Anterior cingulate cortex (tissue), 58 donors: ENCODE measurements at places on chromosomes 6 and 20.

DNA sequence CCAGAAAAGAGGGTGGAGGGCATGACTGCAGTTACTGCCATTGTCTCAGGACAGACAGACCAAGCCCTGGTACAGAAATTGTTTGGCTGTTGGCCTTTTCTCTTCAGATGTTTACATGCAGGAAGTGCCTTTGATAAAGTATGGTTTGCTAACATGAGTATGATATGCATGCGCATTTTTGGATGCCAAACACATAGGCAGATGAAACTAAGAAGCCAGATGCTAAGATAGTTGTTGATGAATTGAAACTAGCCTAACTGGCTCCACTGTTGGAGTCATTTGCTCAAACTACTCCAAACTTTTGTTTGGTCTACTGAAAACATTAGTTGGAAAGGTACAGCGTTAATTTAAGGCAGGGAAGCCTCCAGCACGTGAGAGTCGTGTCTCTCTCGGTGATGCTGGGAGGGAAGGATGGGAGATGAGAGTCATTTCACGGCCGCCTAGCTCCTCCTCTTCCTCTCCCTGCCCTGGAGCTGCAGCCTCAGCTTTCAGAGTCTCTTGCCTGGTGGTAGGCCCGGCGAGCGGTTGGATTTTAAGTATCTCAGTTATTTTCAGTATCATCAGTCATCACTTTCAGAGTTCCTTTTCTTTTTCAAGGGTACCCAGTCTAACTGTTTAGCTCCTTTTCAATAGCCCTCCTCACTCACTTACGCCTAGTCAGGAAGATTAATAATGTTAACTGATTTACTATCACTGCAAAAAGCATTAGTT lies 29.7 kb downstream of the RREB1 start:
- DNase-seq, result no peak

GRCh38 chr6:63269470-63269869 lies 50.3 kb downstream of the LGSN start:
- no peak for DNase-seq

- no peak for DNase-seq
Observed at GRCh38 chr6:88266126-88266525, 100.0 kb upstream of the CNR1 start.

DNA sequence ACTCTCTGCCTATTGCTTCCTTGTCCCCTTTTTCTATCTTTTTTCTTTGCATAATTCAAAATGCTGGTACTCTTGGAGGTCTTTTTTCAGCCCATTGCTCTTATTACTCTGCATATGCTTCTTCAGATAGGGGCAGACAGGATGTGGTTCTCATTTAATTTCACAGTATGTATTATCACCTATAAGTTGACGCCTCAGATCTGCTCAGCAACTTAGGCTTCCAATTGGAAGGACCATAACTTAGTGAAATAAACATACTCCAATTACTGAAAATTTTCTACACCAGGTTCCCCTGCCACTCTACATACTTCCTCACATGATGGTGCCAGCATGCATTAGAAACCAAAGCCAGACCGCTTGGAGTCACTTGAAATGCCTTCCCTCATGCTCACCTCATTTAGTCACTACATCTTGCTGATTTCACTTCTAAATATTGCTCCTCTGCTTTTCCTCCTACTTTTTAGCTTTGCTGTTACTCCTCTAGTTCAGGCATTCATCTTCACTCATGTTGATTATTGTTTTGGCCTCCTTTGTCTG lies 34.5 kb upstream of the AHI1 start:
- DNase-seq, result no peak

DNA sequence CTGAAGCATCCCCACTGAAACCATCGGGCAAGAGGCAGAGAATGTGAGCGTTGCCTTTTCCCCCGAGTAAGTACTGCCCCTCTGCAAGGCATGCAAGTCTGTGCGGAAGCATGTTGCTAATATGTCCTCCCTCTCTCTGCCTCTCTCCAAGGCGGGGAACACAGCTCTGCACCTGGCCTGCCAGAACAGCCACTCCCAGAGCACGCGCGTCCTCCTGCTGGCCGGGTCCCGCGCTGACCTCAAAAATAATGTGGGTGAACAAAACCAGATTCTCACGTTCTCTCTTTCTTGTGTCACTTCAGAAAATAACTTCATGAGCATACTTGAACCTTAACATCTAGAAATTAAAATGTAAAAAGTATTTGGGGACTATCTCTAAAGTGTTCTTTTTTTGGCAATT lies 26.4 kb downstream of the LYRM2 start:
- no peak for DNase-seq

- no peak for DNase-seq
Observed at GRCh38 chr6:39821046-39821740, 29.0 kb downstream of the DAAM2 start.

GRCh38 chr20:58959652-58960051 lies 21.4 kb upstream of the NELFCD start:
- no peak for DNase-seq

DNA sequence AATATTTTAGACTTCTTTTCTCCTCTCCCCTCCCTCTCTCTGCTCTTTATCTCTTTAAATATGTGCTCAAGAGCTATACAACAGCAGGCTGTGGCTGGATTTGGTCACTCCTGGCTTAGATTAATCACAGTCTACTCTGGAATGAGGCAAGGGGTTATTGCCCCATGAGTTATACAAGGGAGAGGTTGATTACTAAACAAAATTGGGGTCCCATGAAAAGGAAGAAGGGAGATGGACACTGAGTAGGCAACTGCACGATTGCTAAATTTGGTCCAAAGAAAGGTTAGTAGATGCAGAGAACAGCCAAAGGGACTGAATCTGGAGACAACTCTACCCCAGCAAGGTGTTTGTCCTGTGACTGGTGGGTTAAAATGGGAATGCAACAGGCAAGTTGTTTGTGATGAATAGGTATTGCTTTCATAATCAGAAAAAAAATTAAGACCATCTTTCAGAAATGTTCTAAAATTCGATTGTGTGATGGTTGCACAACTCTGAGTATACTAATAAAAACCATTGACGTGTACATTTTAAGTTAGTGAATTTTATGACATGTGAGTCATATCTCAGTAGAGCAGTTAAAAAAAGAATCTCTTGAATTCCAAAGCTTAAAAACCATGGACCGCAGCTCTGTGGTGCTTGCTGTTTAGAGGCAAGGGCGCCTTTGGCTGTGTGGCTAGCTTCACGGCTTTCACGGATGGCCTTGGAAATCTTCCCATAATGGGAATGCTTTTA lies 57.1 kb downstream of the KIZ start:
- DNase-seq, result no peak

DNA sequence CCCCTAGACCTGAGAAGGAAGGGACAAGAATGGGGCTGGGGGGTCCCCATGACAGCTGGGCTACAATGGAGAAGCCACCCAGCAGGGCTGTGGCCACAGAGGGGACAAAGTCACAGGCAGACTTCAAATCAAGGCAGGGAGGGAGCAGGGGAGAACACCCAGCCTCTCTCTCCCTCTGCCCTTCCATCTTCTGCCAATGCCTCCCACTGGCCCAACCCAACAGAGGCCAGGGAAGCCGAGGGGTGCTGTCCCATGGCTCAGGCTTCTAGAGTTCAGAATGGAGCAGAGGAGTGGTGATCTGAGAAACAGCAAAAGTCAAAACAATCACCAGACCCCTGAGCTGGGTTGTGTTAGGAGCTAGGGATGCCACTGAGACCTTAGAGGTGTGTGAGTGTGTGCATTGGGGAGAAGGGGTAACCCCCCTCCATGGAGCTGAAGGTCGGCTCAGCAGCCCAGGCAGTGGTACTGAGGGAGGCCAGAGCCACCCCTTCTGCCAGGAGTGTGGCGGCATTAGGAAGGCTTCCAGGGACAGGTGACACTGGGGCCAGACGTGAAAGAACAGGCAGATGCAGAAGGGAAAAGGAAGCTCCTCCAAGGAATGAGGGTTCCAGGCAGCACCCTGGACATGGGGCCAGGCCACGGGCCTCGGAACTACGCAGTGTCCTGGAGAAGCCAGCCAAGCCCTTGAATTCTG lies 12.0 kb downstream of the GLP1R start:
- DNase-seq, result no peak

DNA sequence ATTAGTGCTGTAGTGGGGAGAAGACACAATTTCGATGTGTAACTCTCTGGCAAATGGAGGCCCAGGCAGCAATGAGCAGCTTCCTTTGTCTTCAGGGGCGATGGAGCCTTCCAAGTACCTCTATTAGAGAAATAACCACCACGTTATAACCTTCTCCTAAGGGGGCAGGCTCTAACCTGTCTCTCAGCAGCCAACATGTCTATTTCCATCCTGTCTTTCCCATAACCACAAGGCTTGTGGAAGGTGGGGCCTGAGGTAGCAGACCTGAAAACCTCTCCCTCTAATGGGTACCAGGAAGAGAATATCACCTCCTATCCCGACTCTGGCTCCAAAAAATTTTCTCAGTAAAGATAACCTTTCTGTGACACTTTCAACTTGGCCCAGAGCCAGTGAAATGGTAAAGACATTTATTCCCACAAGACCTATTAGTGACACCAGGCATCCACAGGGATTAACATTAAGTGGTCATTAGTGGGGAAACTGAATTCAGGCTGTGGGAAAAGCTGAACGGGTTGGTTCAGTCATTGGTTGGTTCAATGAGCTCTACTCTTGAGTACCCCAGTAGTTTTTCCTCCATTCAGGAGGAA lies 4.0 kb downstream of the PEX6 start:
- DNase-seq, result no peak

GRCh38 chr20:17431621-17432364 lies 99.4 kb downstream of the BFSP1 start:
- no peak for DNase-seq

- DNase-seq, result no peak
Observed at GRCh38 chr6:14001329-14002012, 76.7 kb downstream of the RNF182 start.
